Calu3 (cell line): ENCODE measurements at places on chromosomes 4 and X. TPM values are rescaled to one million over a fixed set of nuclear protein-coding genes. Genes with fewer than 3 reads are reported as not detected.

The TKTL2 gene
- 0.15 TPM in 1 of 2 replicates, not detected in the other for total RNA-seq

GRCh38 chrX:6227453-6227835 is 1.2 kb downstream of the NLGN4X start:
- DNase-seq = no peak

The RAB9B gene
- 1.3 and 1.5 TPM in 2 replicates for total RNA-seq

DNA sequence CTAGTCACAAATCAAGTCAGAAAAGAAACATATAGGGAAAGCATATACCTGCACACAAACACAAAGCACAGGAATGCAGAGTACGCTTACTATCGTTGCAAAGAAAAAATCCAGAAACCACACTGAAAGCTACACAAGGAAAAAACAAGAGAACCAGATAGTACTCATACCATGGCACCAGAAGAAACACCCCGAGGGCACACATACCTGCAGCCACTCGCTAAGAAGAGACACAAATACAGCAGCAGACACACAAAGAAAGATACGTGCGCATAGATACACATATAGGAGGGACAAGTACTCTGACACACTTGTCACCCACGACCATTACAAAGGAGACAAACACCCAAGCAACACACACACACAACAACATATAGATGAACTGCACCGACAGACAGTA is 1.4 kb upstream of the SLC38A5 start:
- no peak for DNase-seq
